Left colon (tissue), 2 donors: ENCODE measurements at places on chromosomes 13 and 19. TPM values are rescaled to one million over a fixed set of nuclear protein-coding genes. Genes with fewer than 3 reads are reported as not detected.
A peak's percentile ranks its signal among the peaks of the same experiment; 100 is the strongest.

The ZNF345 gene
- total RNA-seq = 3.6 TPM

DNA sequence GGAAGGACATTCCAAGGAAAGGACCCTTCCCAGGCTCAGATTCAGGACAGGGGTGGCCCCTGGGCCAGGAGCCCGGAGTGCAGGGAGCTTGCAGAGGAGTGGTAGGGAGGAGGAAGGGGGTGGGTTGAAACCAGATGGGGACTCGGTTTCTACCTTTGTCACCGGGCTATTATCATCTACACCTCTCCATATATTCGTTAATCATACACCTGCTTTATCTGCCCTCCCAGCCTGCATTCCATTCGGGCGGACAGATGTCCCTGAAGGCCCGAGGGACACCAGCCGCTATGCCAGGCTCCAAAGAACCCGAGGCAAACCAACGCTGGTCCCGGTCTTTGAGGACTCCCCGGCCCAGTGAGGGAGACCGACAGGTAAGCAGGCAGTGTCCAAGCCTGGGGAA, 15.5 kb upstream of the MYH14 start:
- peak; percentile 71 for DNase-seq

The VSTM1 gene
- total RNA-seq = not detected

The PDX1 gene
- total RNA-seq = 0.76 TPM
